Large intestine (tissue), 12 donors: ENCODE measurements at places on chromosomes 4 and X.

DNA sequence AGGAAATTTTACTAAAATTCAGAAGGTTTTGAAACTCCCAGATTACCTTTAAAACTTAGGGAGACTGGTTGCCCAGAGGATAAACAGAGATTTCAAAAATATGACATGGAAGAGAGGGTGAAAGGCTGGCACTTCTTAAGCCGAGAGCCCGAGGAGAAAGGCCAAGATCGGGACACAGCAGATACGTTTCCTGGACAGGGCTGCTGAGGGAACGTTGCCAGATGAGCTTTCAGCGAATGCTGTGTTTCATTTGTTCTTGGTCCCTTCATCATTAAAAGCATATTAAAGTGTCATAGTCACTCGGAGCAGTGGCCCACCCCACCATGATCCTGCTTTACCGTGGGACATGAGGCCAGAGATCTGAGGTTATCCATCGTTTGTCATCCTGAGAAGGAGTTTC lies 37.9 kb upstream of the STOX2 start:
- DNase-seq: no peak

GRCh38 chr4:169225058-169225751 lies 45.6 kb downstream of the SH3RF1 start:
- DNase-seq: peak; percentile 72

- DNase-seq: peak; percentile 16
Measured at GRCh38 chrX:55908661-55909212, 191.2 kb downstream of the RRAGB start.

- DNase-seq: no peak
Measured at GRCh38 chr4:169260217-169260866, 10.4 kb downstream of the SH3RF1 start.

DNA sequence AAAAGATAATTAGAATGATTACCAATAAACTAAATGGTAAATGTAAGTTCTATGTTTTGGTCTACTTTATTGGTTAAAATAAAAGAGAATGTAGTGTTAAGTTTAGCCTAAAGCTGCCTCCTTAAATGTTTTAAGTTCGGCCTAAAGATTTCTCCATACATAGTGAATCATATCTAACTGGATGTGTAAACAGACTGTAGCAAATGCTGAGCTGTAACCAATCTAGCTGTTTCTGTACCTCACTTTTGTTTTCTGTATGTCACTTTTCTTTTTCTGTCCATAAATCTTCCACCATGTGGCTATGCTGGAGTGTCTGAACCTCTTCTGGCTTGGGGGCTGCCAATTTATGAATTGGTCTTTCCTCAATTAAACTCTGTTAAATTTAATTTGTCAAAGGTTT lies 121.2 kb downstream of the TBCK start:
- DNase-seq: no peak

- no peak for DNase-seq
Measured at GRCh38 chr4:81700189-81700588, 228.5 kb upstream of the RASGEF1B start.

DNA sequence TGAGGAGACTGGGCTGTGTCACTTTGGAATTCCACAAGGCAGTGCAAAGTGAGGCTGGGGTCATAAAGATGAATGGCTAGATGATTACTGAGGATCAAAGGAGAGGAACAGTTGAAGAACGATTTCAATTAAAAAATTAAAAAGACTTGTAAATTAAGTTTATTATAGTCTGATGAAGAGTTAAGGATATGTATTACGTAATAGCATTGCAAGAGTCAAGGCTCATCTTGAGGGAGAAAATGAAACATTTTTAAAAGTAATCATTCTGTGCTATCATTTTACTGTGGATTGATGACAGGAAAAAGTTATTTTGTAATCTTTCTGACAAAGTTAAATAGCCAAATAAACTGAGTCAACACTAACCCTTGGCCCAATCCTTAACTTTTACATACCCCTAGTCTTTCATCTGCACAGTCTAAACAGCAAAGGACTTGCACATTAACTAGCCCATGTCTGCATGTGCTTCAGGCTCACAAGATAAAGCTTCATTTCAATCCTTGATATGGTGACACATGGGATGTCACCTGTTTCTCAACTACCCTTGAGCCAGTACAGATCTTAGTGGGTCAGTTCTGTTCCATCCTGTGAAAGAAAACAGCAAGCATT lies 465.5 kb upstream of the CTSO start:
- peak; percentile 53 for DNase-seq

DNA sequence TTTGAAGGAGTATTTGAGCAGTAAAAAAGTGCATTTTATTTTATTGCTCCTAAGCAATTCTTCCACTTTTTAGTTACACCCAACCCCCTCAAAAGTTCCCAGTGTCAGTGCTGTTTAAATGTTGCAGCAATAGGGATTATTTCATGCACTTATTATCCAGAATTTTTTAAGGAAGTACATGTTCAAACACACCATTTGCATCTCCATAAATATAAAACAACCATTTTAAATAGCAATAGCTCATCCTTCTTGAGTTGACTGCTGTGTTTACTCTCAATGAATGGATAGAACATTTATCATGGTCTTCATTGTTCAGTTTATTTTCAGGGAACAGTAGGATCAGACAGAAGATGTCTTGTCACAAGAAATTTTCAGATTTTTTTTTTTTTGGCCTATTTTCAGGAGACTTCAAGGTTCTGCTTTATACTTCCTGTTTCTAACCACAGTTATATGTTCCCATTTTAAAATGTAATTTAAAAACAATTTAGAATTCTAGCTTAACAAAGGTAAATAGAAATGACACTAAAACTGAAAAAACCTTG lies 171.9 kb downstream of the TMA16 start:
- DNase-seq: no peak

- no peak for DNase-seq
Measured at GRCh38 chrX:49176421-49177326, 5.0 kb downstream of the PLP2 start.

- DNase-seq: peak; percentile 37
Measured at GRCh38 chrX:8037593-8038348, 110.6 kb upstream of the PNPLA4 start.

GRCh38 chr4:104589264-104589868 lies 94.7 kb upstream of the CXXC4 start:
- DNase-seq: peak; percentile 3

DNA sequence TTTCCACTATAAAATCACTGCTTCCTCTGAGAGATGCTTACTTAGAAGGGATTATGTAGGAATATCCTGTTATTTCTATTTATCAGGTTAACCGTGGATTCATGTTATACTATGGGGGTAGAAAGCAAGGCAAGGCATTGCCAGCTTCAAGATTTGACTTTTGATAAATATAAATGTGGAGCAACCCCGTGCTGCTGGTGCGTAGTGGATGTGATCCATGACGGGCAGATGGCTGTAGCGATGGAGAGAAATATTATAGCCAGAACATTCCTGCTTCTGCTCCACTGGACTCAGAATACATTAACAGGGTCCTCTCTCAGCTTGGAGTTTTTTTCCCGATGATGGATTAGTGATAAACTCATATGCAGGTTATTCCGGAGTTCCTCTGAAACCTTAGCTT lies 157.6 kb downstream of the TENM3 start:
- DNase-seq: no peak

GRCh38 chrX:151687635-151688034 lies 7.6 kb upstream of the PRRG3 start:
- DNase-seq: no peak

DNA sequence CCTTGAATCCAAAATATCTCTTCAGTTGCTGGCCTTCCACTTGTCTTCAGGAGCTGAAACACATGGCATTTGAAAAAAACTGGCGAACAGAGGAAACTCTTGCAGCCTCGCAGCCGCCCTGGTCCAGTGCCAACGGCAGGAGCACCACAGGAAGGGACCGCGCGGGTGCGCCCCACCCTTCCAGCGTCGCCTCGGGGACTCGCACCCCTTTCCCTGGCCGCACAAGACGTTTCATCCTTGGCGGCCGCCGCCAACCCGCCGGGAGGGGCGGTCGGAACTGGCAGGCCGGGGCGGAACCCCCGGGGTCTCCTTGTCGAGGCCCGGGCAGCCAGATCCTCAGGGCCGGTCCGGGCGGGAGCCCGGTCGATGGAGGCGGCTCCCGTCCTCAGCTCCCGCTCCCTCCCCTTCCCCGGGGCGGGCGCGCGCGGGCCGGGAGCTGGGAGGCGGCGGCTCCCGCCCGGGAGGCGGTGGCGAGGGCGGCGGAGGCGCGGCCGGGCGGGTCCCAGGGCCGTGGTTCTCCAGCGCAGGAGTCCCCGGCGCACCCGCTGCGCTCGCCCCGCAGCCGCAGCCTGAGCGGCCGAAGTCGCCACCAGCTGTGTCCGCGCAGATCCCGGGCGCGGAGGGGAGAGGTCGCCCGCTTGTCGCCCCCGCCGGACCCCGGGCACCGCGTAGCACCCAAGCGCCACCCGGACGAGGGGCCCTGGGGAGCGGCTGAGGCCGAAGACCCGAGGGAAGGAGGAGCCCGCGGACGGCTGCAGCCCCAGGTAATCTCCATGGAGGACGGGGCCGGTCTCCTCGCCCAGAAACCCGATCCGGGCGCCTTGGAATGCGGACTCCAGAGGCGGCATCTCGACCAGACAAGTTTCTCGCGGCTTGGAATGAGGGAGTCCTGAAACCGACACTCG lies 886 bp upstream of the NDST3 start:
- peak; percentile 59 for DNase-seq

DNA sequence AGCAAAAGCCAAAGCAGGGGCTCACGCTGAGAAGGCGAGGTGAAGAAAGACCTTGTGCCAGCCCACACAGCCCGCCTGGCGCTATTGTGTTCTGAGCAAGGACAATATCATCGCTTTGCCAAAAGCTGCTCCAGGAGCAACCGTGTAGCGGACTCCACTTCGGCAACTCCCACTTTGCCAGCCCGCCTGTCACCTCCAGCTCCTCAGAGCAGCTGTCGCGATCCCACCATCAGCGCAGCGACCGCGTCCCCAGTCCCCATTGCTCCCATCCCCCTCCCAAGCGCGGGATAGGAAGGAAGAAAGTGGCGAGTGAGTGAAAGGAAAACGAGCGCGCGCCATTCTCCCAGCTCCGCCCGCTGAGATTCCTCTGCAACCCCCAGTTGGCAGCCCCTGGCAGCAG lies 759 bp downstream of the ZC4H2 start:
- DNase-seq: peak; percentile 47

DNA sequence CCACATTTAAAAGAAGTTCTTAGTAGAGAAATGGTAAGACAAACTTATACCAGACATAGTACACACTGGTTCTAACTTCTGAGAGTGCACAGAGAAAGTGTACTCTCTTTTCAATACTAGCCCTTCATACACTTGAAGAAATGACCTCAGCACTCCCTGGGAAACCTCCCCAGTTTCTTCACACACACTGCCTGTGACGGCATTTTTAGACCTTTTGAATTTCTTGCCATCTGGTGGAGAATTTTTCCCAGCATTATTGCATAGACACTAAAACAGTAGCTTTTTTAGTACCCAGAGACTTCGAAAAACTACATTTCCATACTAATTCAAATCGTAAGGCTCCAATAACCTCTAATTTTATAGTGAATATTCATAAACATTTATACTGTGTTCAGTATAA lies 341.6 kb upstream of the MAOA start:
- DNase-seq: no peak

DNA sequence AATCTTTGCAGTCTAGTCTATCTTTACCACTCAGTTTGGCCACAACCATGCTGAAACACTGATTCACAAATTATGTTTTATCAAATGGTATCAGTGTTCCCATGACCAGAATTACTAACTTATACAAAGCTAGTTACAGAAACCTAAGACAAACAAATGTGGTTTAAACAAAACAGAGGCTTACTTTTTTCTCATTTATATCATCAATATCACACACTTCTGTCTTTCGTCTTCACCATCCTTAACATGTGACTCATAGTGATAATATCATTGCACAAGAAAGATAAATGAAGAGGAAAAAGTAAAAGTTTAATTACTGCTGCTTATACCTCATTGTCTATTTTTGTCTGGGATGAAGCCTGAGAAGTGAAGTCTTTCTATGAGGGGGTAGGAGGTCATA lies 406.6 kb downstream of the PCDH10 start:
- DNase-seq: no peak

DNA sequence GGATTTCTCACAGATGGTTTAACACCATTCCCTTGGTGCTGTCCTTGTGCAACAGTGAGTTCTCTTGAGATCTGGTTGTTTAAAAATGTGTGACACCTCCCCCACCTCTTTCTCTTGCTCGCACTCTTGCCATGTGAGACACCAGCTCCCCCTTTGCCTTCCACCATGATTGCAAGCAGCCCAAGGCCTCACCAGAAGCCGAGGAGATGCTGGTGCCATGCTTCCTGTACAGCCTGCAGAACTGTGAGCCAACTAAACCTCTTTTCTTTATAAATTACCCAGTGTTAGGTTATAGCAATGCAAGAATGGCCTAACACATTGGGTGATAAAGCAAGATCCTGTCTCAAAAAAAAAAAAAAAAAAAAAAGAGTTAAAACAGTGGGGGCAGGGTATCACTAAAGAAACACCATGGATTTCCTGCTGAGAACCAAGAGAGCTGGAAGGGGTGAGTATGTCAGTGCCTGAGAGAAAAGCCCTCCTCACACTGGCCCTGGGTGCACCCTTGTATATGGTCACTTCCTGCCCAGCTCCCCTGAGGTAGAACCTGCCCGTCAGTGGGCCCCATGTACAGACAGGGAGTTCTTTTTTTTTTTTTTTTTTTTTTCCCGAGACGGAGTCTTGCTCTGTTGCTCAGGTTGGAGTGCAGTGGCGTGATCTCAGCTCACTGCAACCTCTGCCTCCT lies 46.4 kb downstream of the APOO start:
- DNase-seq: no peak
